Effector CD8-positive, alpha-beta T cell (primary cell): ENCODE measurements at places on chromosomes 11 and 22.
A peak's percentile ranks its signal among the peaks of the same experiment; 100 is the strongest.

- DNase-seq: no peak
These were observed 4.5 kb downstream of the MAPK8IP2 start for GRCh38 chr22:50605002-50605612.

- no peak for DNase-seq
These were observed 2.9 kb downstream of the SLC16A8 start for GRCh38 chr22:38080850-38081635.

GRCh38 chr11:14372011-14372410 lies 13.0 kb upstream of the RRAS2 start:
- no peak for DNase-seq

DNA sequence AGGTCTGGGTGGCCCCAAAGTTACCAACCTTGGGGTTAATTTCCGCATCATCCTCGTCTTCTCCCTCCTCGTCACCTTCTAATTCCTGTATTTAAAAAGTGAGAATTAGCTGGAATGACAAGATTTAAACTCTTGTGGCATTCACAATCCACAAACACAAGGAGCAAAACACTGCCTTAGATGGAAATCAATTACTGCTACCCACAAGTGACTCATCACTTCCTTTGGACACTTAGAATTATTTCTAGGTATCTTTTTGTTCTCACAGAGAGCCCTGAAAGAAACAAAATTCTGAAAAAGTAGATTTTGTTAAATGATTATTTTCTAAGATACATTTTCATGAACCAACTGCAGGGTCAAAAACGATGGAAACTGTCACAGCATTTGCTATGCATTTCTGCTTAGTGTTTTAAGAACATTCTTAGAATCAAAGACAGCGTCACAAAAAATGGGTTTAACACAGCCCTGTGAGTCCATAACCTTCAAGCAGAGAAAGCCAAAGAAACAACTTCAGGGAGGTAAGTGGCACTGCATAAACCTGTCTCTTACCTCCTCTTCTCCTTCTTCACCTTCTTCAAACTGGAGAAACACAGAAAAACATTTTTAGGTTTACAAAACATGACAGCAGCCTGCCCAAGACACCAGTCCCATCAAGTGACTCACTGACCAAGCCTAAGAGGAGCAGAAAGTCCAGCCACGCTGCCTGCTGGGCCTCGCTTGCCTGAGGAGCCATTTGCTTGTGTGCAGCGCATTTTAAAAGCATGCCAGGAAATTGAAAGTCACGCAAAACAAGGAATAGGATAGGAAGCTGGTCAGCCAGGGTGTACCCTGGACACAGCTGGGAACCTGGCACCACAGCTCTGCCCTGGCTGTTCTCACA lies 22.3 kb upstream of the PHLDA2 start:
- DNase-seq: no peak

- no peak for DNase-seq
These were observed 71.3 kb downstream of the RAB30 start for GRCh38 chr11:83000381-83000780.

- DNase-seq: no peak
These were observed 12.0 kb upstream of the MALAT1 start for GRCh38 chr11:65486570-65487466.

GRCh38 chr11:75921808-75922207 lies 106.8 kb downstream of the UVRAG start:
- no peak for DNase-seq

DNA sequence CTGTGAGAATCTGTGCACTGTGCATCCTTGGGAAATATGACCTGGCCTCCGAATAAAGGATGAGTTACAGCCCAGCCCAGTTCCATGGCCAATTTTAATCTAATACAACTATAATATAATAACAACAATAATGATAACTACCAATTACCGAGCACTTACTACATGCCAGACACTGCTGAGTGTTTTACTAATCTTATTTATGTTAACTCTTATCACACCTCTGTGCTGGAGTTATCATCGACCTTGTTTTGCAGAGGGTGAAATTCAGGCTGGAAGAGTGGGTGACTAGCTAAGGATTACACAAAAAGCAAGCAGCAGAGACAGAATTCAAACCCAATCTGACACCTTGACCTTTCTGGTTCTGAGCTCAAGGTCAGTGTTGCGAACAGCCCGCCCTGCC lies 83.9 kb downstream of the GALNT18 start:
- no peak for DNase-seq

GRCh38 chr11:5701055-5701577 lies 11.5 kb downstream of the TRIM22 start:
- no peak for DNase-seq

DNA sequence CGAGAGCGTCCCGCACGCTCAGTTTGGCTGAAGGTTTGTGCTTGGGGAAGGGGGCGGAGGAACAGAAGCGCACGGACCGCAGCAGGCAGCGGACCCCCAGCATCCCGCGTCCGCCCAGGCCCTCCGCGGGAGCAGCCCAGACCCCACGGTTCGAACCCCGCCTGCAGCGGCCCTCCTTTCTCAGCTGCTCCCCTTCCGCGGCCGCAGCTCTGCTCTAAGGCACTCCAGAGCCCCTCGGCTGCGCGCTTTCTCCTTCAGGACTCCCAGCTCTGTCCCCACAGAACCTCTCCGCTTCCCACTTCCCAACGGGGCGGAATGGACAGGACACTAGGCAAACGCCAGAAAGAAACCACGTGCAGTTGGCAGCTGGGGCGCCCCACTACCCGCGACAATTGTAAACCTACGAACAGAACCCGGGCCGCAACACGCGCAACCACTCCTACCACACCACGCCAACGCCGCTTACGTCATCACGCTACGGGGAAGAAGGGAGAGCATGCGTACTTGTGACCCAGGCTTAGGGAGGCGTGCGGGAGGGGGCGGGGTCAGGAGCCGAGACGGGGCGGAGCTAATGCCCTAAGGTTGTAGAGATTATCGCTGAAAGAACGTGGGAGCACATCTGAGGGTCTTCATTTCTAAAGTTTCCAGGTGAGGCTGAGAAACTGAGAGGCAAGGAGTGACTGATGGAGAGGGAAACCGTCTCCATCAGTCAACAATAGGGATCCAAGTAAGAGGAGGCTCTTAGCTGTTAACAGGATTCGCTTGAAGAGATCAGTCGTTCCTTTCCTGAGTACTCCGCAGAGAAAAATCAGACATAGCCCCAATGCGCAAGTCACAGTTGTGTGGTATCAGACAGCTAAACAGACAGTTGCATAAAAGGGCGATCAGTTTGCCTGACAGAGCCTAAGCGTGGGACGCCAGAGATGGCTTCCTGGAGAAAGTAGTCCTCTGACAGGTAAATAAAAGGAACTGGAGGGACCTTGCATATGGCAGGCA lies at the start of gene NARS2:
NARS2 (minus strand) TSS at position 479 of the 996 bp plus-strand sequence; CDS start at position 103, 376 bp downstream.
- peak; percentile 97 for DNase-seq

DNA sequence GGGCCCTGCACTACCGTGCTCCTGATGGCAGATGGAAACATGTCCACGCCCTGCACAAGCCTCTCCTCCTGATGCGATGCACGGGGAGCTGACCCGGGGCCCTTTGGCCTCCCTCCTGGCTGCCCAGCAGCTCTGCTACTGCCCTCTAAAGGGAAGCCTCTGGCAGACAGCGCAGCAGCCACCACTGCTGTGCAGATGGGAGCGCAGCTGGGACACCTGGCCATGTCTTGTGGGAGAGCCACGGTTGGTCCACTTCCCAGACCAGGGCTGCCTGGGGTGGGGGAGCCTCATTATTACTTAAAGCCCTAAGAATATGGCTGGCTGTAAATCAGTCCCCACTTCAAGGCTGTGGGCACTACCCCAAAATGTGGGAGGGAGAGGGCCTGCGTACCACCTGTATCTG lies 38.3 kb downstream of the TBX1 start:
- no peak for DNase-seq

DNA sequence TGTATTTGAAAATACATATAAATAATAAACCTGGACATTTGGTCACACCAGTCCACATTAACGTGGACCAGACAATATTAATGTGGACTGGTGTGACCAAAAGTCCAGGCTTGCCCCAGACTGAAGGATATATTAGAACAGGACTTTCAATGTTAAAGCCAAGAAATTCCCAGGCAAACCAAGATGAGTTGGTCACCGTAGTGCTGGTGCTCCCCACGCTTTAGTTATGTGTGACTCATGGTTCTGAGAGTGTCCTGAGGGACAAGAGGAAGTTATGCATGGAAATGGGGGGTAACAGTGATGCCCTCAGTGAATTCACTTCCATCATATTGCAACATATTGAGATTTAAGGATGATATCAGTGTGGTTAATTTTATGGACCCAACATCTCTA lies 31.4 kb downstream of the POU2AF1 start:
- DNase-seq: no peak

DNA sequence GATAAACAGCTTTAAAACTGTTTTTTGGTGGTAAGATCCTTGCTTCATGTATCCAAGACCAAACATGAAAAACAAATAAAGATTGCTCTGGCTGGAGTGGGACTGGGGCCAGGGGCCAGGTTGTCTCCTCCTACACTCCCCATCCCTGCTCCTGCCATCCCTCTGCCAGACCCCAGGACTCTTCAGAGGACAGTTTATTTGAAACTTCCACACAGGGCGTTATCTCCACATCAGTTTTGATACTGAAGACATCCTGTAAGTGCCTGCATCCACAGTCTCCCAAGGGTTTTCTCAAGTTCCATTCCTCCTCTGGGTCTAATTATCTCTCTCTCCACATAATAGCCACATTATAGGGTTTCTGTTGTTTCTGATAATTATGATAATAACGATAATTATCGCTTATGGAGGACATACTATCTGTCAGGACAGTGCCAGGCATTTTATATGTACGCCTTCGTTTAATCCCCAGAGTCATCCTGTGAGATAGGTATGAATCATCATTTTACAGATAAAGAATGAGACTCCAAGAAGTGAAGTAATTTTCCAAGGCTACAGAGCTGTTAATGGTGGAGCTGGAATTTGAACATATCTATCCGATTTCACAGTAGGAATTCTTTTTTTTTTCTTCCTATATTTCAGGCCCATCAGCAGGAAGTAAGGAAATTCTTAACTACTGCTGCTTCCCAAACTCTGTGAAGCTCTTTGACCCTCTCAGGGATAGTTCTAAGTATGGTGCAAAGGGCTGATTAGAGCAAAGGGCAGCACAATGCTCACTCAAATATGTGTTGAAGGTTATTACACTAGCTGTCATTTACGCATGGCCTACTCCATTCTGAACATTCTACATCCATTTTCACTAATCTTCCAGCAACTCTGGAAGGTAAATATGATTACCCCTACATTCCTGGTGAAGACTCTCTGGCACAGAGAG lies 488.0 kb upstream of the CCDC90B start:
- DNase-seq: no peak

DNA sequence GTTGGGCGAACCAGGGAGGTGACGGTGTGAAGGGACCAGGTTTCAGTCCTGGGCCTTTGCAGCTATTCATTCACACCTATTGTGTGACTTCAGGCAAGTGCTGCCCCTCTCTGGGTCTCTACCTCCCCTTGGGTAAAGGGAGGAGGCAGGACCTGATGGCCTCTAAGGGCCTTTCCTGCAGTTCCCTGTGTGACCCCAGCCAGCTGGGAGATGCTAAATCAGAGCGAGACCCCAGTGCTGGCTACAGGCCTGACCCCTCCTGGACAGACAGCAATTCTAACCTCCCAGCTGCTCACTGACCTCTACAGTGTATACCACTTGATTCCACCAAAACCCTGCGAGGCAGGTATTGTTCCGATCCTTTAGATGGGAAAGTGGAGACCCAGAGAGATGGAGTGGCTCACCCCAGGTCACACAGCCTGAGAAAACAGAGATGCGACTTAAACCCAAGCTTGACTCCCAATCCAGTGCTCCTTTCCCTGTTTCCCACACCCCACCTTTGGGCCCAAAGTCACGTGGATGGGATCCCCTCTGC lies 6.2 kb downstream of the MAFF start:
- DNase-seq: no peak

DNA sequence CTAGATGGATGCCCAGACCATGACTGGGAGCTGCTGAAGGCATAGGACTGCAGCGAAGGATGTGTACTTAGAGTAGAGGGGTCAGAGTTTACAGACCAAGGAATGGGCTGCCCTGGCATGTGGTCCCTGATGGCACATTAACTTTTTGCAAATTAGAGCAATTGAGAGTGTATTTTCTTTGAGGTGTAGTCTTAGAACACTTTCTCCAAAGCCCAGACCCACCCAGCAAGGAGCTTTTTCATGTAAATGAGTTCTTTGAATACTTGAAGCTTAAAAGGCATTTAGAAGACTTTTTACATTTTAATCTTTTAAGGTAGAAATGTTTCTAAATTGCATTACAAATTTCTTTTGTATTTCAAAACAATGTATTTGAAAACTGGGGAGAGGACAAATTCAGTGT lies 8.9 kb downstream of the OR4X1 start:
- no peak for DNase-seq

DNA sequence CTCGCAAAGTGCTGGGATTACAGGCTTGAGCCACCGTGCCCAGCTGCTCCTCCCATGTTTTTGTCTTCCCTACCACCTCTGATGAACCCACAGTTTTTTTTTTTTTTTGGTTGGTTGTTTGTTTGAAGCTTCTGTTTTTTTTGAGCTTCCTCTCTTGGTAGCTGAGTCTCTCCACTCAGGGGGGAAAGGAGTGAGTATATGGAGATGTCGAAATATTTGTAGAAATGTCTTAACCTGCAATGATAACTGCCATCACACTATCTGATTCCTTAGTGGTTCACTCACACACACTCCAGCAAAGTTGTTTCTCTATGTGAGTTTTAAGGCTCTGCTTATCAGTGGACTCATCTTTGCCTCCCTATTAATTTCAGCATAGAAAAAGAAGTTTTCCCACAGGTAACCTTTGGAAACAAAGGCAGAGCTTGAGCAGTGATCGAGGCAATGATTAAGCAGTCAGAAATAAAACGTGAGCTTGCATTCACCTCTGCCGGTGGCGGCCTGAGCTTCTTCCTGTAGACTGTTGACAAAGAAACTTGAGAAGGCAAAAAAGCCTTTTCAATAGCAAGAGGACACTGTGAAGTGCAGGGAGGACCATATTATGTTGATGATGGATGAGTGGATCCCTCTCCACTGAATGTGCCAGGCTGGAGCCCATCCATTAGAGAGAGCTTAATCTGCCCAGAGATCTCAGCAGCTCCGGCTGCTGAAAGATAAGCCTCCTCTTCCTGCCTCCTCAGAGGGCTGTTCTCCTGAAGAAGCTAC lies 29.0 kb upstream of the RASSF10 start:
- no peak for DNase-seq

- no peak for DNase-seq
These were observed 9.6 kb upstream of the RANBP1 start for GRCh38 chr22:20106205-20106848.

DNA sequence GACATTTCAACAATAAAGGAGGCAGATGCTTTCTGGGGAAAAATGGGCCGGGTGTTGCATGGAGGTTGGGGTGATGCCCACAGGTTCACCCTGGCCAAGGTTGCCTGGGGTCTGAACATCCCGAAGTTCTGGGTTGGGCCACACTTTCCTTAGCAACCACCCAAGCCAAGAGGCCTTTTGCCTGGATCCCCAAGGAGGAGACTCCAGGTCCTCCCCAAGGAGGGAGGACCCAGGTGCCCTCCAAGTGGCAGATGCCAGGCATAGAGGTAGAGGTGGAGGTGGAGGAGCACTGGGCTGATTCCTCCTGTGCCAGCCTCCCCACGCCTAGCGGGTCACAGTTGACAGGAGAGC lies 1.2 kb downstream of the CYB5R3 start:
- no peak for DNase-seq

- DNase-seq: no peak
These were observed 27.4 kb upstream of the RELT start for GRCh38 chr11:73348838-73349237.
